ENCODE measurements at places on chromosomes 1 and 21. TPM values are rescaled to one million over a fixed set of nuclear protein-coding genes. Genes with fewer than 3 reads are reported as not detected.

MTX1 gene
- 34.2 TPM for total RNA-seq

PLEKHO1 gene
- 3.3 TPM for total RNA-seq

MYOM3 gene
- total RNA-seq: 0.54 TPM

EPHA2 gene
- 181 TPM for total RNA-seq

LCE1C gene
- not detected for total RNA-seq

CELA3B gene
- total RNA-seq: not detected

ATP6V1G3 gene
- total RNA-seq: not detected

FMO2 gene
- 0.17 TPM for total RNA-seq

FBLIM1 gene
- total RNA-seq: 196 TPM

CDK18 gene
- total RNA-seq: 28.6 TPM

MTARC2 gene
- 4.8 TPM for total RNA-seq

AADACL4 gene
- not detected for total RNA-seq

TMEM82 gene
- total RNA-seq: not detected

RGS4 gene
- not detected for total RNA-seq

LGR6 gene
- total RNA-seq: not detected

NHLH1 gene
- 0.13 TPM for total RNA-seq

S100A1 gene
- total RNA-seq: not detected

GJA8 gene
- not detected for total RNA-seq

TMPRSS2 gene
- total RNA-seq: 0.83 TPM

FAM167B gene
- 0.17 TPM for total RNA-seq

OR2L2 gene
- 0.19 TPM for total RNA-seq

TMEM200B gene
- total RNA-seq: 0.33 TPM

Data from mammary epithelial cell (primary cell).